Activated T-helper 1 cell treated with anti-CD3 and anti-CD28 coated beads, Interleukin-12 subunit alpha, Interleukin-12 subunit beta, Interleukin-2, Interleukin-4 antibody, amounts not matched to agents 30 ng/mL and 10 ng/mL and 1 ng/mL, durations not matched to agents 14 hours and 24 hours and 36 hours (primary cell): ENCODE measurements at places on chromosomes 5 and 9.
A peak's percentile ranks its signal among the peaks of the same experiment; 100 is the strongest.

- no peak for DNase-seq
These were observed 381.1 kb downstream of the MAN2A1 start for GRCh38 chr5:110070836-110071235.

GRCh38 chr9:132008855-132009812 lies 70.5 kb downstream of the MED27 start:
- DNase-seq, result no peak

GRCh38 chr9:113682297-113682771 lies 193.8 kb upstream of the ZNF618 start:
- DNase-seq, result no peak

DNA sequence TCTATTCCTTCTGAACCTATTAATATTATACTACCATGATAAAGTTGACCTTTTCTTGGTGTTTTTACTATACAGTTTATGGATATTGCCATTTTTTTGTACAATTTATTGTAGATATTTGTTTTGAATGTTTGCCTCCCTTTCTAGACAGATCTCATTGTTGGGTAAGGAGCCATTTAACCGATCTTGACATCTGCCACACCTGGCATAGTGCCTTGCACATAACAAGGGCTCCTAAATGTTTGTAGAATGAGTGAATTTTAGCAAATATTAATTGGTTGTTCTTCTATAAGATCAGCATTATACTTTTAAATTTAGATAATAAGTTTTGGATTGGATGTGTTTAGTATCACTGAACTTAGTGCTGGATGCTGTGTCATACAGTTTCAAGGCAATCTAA lies 175.3 kb downstream of the GDNF start:
- DNase-seq, result no peak

- DNase-seq, result no peak
These were observed 75.7 kb upstream of the SNX2 start for GRCh38 chr5:122699201-122699600.

GRCh38 chr5:54868511-54869483 lies 116.6 kb downstream of the ESM1 start:
- no peak for DNase-seq

DNA sequence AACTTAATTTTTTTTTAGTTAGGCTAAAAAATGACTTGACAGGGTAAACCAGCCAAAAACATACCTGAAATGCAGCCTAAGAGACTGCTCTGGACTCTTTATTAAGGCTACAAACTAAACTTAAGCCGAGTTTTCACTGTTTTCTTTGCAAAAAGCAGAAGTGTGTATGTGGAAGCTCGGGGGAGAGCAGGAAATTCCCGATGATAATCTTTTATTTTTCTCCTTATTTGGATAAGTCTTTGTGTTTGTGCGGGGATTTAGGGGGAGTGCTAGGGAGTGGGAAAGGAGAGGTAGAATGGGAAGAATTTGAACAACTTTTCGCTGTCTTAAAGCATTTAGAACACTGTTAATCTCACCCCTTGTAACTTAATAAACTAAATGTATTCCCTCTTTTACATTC lies 30.7 kb upstream of the GPR21 start:
- DNase-seq, result no peak

GRCh38 chr5:43352131-43352530 lies 38.9 kb upstream of the HMGCS1 start:
- DNase-seq, result no peak

DNA sequence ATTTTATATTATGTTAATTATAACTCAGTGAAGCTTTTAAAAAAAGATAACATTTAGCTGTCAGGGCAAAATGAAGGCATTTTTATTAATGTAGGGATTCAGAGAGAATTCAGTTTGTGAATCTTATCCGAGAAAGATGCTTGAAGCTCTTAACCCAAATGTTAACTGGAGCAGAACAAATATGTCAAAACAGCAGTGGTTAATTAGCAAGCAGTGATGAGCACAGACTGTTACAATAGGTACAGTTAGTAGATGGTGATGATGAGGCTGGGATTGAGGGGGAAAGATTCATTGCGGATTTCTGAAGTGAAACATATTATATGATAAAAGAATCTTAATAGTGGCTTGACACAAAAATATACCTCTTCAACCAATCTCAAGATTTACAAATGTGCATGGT lies 356.7 kb downstream of the DIRAS2 start:
- no peak for DNase-seq

DNA sequence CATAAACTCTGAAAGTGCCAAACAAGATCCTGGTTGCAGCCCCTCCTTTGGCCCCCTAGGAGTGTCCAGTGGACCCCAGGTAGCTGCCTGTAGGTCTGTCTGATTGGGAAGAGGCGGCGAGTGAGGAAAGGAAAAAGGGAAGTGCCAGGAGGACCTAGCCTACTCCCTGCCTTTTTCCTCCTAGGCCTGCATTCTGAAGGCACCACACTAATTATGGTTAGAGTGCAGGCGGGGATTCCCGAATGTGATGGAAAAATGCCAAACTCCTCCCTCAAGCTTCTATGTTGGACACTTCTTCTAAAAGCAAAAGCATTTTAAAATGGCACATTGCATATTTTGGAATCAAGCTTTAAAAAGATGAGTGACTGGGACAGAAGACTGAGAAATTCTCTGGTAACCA lies 83.2 kb upstream of the SMIM15 start:
- no peak for DNase-seq

GRCh38 chr9:100240512-100240911 lies 112.2 kb downstream of the TEX10 start:
- no peak for DNase-seq

- DNase-seq, result no peak
These were observed 148.4 kb downstream of the TTLL11 start for GRCh38 chr9:121944711-121945191.

GRCh38 chr9:124471761-124472160 lies 21.5 kb downstream of the ADGRD2 start:
- no peak for DNase-seq

DNA sequence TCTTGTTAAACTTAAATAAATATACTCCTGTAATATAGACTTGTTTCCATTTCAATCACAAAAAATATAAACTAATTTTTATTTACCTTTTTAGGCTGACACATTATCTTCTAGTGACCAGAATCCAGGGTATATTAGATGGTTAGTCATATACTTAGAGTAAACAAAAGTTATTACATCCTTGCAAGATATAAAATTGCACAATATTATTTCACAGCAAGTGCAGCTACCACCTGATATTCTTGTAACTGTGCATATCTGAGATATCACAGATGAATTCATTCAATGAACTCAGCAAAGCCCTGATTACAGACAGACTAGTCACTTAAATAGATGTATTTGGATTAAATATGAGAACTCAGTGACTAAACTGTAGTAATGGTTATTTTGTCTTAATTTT lies 25.6 kb upstream of the ARRDC3 start:
- DNase-seq, result no peak

GRCh38 chr5:95718203-95718602 lies 12.9 kb upstream of the RHOBTB3 start:
- peak; percentile 18 for DNase-seq

- no peak for DNase-seq
These were observed 191.2 kb downstream of the DAB2IP start for GRCh38 chr9:121842612-121842978.

GRCh38 chr9:18890372-18890771 lies 142.6 kb downstream of the SAXO1 start:
- no peak for DNase-seq
